Trophoblast cell (in vitro differentiated cells and primary cell): ENCODE measurements at places on chromosomes 2 and 18.

DNA sequence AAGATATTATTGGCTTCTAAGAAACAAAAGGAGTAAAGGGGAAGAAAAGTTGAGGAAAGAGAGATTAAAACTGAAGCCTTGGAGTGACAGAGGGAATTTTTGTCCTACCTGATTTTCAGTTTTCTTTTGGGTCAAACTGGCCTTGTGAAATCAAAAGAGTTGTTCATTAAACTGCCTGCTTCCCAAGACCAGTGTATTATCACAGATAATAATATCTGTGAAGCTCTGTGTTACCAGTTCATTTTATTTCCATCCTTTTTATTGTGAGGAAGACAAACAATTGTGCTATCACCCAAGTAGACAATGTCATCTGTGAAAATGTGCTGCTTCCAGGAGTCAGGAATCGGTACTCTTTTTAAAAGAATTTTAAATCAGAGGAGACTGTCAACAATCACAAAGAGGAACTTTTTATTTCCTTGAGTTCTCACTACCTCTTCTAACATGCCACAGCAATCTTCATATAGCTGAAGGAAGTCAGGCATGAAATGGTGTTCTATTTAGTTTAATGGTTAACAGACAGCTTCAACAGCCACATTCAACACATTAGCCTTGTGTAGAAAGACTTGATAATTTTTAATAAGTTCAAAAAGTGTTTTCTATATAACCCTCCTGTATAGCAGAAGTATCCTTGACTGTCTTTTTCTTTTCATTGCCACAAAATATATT is 554.8 kb downstream of the PIK3C3 start:
- no peak for DNase-seq

DNA sequence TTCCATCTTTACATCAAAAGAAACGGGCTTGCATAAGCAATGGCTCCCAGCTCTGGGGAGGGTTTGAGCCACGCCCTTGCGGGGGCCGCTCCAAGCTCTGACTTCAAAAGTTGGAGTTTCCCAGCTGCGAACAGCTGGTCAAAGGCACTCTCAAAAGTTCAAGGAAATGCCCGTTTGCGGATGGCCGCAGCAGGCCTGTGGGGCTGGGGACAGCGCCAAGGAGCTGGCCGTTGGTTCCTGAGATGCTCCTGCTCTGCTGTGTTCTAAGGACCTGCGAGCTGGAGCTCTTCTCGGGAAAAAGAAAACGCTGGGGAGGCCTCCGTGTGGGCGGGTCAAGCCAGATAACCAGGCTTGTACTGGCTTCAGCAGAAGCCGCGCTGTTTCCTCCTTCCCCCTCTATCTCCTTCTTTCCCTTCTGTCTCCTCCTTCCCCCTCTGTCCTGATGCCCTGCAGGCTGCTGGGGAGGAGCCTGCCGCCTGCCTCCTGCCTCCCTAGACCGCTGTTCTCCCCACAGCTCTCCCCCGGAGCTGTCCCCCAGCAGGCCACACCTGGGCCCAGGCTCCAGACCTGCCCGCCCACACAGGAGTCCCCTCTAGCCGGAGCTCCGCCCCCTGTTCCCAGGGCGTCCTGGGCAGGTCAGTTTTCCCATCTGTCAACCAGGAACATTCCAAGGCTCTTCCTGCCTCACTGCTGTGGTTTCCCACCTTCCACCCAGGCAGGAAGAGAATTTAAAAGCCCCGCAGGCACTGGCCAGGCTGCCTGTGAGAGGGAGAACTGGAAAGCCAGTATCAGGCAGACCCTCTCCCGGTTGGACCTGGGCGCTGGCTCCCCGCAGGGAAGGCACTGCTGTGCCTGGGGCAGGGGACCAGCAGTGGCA is 14.1 kb downstream of the KLF11 start:
- DNase-seq: peak; percentile 95

- DNase-seq: no peak
These were observed 59.0 kb downstream of the HNMT start for GRCh38 chr2:138023298-138023697.

- DNase-seq: no peak
These were observed 18.6 kb upstream of the REG3A start for GRCh38 chr2:79178076-79178674.

DNA sequence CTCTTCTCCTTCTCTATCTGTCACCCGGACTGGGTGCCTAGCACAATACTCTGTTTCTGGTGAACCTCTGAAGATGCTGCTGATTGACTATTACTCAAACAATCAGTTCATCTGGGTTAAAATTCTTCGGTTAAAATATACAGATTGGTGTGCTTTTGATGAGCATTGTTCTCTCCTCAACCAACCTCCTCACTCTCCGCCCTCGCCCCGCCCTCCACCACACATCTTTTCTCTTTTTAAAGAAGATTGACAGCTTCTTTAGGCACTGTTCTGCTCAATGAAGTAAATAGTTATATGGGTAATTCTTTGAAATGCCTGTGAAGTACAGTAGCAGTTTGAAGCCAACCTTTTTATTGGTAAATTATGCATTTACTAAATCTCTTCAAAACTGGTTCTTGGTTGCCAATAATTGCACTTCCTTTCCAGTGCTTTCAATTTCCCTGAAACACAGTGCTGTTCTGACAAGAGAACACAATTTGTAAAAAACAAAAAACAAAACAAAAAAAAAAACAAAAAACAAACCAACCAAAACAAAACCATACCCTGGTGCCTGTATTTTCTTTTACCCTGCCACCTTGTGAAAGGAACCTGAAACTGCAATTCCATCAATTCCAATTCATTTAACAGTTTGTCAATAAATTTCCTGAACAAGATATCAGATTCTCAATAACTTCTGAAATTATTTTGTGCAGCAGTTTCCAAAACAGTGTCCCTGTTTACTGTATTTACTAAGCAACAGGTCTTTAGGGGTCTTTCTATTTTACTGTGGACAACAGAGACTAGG is 188.6 kb downstream of the LRP1B start:
- DNase-seq: no peak

DNA sequence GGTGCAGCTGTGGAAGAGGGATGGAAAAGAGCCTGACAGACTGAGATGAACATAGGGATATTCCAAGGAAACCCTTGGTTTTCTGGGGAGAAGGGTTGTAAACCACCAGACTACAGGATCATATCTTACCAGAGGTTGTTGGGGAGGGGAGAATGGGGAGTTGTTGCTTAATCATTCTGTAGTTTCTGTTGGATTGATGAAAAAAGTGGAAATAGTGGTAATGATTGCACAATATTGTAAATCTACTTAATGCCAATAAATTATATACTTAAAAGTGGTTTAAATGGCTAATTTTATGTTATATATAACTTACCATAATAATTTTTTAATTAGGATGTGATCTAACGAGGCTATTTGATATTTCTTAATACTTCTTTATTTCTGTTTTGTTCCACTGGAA is 800.9 kb downstream of the BCL11A start:
- no peak for DNase-seq

GRCh38 chr2:45068571-45069140 is 59.4 kb upstream of the SIX2 start:
- no peak for DNase-seq
